Fibroblast of the conjunctiva (primary cell): ENCODE measurements at places on chromosomes 6 and 20.
A peak's percentile ranks its signal among the peaks of the same experiment; 100 is the strongest.

- DNase-seq, result no peak
Measured at GRCh38 chr6:50112981-50113857, 63.5 kb upstream of the DEFB112 start.

DNA sequence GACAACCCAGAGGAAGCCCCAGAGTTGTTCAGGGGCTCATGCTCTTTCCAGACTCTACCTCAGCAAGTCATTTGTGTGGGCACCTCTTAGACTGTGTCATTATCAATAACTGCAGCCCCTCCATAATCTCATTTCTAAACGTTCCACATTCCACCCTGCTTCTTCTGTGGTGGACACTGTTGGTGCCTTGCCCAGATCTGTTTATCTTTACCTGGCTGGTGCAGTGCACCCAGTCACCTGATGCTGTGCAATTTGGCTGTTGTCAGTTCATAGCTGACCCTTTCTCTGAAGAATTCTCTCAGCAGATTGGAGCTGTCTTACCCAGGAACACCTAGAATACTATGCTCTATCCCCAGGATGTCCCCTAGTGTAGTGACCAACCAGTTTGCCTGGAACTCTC is 80.0 kb downstream of the ATRN start:
- DNase-seq, result no peak

DNA sequence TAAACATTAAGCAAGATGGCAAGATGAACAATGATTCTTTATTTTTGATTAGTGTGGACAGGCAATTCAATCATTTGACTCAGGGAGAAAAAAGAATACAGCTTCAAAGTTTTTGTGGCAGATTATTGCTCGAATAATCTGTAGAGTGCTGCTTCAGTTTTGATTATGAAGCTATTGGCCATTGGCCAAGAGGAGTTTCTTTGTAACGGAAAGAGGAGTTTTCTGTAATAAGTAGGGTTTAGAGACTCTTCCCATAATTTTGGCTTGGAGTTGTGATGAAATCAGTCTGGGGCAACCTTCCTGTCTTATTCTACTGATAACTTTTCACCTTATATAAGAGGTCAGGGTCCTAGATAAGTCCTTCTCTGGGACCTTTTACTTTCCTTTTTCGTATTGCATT is 256.7 kb upstream of the RAB32 start:
- DNase-seq, result no peak

DNA sequence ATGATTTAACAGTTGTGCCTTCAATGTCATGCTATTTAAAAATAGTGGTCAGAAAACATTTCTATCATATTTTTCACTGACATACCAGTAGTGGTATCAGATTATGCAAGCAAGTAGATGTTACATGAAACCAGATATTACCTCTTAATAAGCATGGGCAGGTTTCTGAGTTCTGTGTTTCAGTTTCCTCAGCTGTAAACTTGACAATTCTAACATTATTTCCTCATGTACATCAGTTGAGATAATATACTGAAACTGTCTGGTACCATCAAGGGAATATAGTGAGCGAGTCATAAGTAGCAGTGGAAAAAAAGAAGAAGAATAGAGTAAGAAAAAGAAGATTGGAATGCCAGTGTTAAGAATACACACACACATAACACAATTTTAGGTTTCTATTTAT is 477.9 kb upstream of the MANEA start:
- no peak for DNase-seq

- DNase-seq, result no peak
Measured at GRCh38 chr6:152463164-152463563, 174.0 kb downstream of the SYNE1 start.

GRCh38 chr20:54820392-54820791 is 345.0 kb downstream of the DOK5 start:
- DNase-seq, result no peak

GRCh38 chr6:52138284-52138683 is 47.9 kb upstream of the IL17A start:
- no peak for DNase-seq

GRCh38 chr6:107877968-107878367 is 53.9 kb upstream of the SCML4 start:
- DNase-seq, result no peak

GRCh38 chr6:158848490-158848895 is 29.3 kb upstream of the EZR start:
- DNase-seq, result no peak

DNA sequence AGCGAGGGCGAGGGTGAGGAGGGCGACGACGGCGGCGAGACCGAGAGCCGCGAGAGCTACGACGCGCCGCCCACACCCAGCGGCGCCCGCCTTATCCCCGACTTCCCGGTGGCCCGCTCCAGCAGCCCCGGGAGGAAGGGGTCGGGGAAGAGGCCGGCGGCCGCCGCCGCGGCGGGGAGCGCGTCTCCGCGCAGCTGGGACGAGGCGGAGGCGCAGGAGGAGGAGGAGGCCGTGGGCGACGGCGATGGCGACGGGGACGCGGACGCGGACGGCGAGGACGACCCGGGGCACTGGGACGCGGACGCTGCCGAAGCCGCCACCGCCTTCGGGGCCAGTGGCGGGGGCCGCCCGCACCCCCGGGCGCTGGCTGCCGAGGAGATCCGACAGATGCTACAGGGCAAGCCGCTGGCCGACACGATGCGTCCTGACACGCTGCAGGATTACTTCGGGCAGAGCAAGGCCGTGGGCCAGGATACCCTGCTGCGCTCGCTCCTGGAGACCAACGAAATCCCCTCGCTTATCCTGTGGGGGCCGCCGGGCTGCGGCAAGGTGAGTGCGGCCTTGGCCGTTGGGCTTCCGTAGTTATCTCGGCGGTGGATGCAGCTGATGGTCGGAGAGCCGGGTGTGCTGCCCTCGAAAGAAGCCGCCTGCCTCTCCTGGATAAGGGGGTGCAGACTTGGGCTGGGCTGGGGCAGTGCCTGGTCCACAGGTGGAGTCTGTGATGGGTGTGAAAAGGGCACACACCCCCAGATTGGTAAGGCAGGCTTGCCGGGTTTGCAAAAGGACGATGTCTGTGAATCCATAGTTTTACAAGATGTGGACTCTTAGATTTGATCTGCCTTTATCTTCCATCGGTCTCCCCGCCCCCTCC is 938 bp downstream of the WRNIP1 start:
- DNase-seq, result no peak

DNA sequence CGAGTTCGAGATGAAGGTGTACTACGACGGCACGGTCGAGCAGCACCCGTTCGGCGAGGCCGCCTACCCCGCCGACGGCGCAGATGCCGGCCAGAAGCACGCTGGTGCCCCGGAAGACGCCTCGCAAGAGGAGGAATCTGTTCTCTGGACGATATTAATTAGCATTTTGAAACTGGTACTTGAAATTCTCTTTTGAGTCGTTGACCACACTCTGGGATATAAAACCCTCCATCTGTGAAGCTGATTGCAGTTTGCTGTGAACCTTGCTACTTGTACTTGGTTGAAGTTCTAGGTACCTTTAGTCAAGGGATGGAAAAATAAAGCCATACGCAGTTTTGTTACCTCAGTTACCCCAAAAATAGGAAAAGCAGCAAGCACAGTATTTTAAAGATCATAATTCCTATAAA is 917 bp downstream of the C6orf120 start:
- DNase-seq, result no peak

- no peak for DNase-seq
Measured at GRCh38 chr20:32541323-32542258, 43.5 kb downstream of the NOL4L start.

DNA sequence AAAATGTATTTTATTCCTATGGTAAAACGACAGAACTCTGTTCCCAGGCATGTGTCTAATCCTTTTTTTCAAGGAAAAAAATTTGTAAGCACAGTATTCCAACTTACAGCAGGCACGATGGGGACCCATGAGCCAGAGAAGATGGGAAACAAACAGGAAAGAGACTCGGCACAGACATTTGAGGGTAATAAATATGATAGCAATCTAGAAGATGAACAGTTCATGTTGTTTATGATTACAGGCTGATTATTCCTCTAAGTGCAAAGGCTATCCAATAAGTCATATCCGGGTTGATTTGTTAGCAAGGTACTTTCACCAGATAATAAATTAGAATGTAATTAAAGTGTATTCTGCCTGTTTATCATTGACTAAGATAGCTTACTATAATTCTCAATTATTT is 43.2 kb downstream of the PDSS2 start:
- DNase-seq, result no peak

DNA sequence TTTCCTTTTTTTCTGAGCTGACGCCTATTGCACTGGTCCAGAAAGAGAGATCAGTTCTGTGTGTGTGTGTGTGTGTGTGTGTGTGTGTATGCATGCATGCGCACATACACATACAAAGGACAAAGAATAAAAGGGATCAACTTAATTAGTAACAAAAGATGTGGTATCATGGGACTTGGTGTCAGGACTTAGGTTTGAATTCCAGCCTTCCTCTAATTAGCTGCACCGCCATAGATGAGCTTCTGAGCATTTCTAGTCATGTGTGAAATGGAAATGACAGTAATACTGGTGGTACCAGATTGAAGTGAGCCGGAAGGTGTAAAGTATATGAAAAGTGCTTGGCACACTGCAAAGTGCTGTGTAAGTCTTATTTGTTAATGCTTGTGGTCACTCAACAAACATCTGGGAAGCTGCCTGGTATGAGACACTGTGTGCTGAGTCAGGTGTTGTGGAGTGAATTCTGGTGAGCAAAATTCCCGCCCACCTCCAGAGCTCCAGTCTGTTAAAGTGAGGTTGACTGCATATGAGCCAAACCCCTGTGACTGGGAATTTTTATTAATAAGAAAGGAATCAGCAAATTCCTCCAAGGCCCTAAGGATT is 12.4 kb downstream of the DAAM2 start:
- DNase-seq, result no peak

- no peak for DNase-seq
Measured at GRCh38 chr20:6169251-6169650, 46.4 kb upstream of the FERMT1 start.

DNA sequence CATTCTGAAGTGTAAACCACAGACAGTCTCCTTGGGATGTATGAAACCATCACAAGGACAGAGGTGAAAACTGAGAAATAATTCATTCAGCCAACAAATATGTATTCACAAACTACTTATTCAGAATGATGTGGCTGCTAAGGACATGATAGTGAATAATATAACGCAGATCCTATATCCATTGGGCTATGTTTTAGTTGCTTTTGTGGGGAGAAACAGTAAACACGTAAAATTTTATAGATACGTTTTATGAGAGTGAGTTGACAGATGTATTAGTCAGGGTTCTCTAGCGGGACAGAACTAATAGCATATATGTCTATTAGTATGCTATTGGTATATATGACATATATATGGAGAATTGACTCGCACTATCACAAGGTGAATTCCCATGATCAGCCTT is 402.5 kb downstream of the RFPL4B start:
- DNase-seq, result no peak

DNA sequence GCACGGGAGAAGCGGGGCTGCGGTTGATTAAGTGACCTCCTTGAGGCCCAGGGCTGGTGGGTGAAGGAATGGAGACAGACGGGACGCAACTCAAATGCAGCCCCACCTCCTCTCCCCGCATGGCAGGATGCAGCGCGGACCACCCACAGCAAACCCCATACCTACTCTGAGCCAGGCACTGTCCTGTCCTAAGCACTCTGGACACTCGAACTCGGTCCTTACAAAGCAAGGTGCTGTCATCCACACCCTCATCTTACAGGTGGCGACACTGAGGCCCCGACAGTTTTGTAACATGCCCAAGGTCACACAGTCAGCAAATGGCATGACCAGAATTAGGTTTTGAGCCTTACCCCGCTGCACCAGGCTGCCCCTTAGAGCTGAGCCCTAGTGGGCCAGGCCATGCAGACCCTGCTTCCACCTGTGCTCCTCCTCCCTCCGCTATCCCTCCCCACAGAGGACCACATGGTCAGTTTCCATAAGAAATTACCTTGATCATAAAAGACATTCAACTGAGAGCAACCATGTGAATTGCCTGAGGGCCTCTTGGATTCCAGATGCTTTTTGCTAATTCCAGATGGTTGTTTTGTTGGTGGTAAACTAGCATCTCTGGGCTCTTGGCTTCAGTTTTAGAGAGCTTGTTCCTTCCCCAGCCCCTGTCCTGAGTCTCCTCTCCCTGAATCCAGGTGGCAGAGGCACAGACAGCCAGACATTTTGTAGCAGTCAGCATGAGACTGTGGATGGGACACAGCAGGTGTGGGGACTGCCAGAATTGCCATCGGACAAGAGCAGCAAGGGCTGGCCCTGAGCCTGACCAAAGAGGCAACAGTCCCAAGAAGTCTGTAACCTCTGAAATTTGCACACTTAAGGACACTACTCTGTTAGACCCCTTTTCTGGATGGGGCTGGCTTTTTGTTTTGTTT is 171.9 kb upstream of the PMEPA1 start:
- DNase-seq, result no peak

GRCh38 chr20:18513208-18513607 is 5.5 kb downstream of the SEC23B start:
- no peak for DNase-seq

DNA sequence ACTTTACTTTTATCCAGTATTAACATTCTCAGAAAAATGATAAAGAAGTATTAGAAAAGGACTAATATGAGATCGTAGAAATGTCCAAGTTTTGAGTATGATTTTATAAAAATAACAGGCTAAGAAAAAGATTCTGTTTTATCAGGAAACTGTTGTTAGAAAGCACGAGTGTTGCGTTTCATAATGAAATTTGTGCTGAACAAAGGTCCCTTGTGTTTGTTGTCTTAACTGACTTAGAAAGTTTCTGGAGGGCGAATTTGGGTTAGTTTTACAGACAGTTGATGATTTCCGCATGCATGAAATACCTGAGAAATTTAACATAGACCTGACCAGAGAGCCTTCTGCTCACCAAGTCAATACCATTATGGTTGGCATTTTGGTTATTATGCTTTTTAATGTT is 136.0 kb downstream of the FNDC1 start:
- DNase-seq, result no peak

- DNase-seq, result peak; percentile 72
Measured at GRCh38 chr6:132153221-132153898, 202.2 kb upstream of the CCN2 start.

- DNase-seq, result peak; percentile 47
Measured at GRCh38 chr6:16523606-16524379, 237.5 kb downstream of the ATXN1 start.

DNA sequence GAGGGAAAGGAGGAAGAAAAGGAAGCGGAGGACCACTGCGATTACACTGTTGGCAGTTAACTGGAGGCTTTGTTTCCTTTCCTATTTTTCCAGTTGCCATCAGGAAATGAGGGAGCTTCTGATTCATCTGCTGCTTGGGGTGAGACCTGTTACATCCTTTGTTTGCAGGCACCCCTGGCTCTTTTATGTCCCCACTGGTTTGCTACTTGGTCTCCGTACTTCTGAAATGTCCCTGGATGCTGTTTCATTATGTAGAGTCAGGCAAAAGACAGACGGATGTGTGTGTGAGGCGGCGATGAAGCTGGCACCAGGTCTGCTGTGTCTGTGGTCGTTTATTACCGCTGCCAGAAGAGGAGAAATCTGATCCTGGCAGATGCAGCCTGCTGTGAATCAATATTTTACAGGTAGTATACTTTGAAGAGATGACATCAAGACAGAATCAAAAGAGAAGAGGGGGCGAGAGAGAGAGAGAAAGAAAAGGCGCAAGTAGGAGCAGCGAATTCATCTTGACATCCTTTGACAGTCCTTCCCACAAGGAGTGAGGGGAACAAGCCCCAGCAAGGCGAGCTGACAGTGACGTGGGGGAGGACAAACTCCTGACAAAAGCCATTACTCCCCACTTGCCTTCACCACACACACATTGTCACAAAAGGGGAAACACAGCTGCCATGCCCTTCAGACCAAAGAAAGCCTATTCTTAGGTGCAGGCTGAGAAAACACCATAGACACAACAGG is 145.9 kb upstream of the FBXL4 start:
- no peak for DNase-seq
